NB4 (cell line): ENCODE measurements at places on chromosomes 11 and 22.

DNA sequence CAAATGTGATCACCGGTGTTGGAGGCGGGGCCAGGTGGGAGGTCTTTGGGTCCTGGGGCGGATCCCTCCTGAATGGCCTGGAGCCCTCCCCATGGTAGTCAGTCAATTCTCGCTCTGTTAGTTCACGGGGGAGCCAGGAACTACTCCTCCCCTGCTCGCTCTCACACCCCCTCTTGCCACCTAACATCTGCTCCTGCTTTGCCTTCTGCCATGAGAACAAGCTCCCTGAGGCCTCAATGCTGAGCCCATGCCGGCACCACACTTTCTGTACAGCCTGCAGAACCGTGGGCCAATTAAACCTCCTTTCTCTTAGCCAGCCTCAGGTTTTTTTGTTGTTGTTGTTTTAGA lies 135.7 kb downstream of the SHANK2 start:
- DNase-seq: no peak

DNA sequence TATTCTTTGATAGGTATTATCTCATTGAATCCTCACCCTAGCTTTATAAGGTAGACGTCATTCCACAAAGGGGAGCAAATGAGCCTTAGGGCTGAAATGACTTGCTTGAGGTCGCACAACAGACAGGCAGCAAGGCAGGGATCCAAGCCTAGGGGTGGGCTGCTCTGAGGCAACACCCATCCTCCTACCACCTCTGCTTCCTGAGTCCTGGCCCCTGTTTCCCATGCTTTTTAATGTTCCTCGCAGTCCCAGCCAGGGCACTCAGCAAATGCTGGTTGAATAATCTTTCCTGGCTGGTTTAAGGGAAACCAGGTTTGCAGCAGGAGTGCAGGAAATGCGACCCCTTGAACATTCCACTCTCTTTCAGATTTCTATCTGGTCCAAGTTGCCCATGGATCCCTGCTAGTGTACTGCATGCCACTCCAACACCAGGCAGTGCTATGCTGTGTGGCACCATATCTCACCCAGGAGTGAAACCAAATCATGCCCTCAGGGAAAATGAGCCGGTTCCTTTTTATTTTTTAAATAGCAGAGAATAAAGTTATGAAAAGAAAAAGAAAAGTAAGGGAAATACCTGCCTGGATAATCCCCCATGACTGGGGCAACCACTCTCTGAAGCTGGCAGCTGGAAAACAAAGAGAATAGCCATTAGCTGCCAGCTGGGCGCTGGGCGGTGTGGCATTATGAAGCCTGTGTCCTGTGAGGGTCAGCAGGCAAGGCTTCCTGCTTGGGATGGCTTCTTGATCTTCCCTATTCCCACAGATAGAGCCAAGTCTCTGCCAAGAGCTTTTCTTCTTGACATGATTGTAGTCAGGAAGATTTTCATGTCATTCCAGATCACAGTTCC lies 21.8 kb downstream of the MICAL2 start:
- no peak for DNase-seq

GRCh38 chr11:126419801-126420697 lies 64.6 kb downstream of the ST3GAL4 start:
- DNase-seq: peak; percentile 79

DNA sequence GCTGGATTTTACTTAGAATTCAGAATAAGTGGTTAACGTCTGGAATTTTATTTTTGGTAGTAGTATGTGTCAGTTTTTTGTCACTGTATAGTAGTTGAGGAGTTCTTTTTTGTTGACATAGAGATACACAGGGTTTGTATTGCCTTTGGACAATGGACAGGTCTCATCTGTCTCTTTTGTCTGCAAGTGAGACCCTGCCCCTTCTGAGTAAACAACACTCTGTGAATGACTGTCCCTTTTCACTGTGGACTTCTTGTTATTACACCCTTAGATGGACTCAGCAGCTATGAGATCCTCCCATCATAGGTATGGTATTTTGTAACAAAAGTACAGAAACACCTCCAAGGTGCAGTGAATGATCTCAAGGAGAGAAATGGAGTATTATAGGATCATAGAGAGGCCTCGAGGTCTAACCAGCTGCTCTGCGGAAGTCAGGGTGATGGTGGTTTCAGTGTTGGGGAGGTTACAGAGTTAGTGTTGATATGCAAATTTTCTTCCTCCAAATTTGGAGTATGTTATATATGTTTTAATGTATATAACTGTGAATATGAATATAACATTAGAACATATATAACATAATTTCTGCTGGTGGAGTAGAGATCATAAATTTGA lies 7.8 kb downstream of the PPP6R3 start:
- DNase-seq: no peak

- no peak for DNase-seq
These were observed 30.4 kb upstream of the CKAP5 start for GRCh38 chr11:46876471-46876870.

- no peak for DNase-seq
These were observed 6.4 kb upstream of the CCDC86 start for GRCh38 chr11:60835534-60835846.

- DNase-seq: no peak
These were observed 28.6 kb upstream of the YPEL1 start for GRCh38 chr22:21764038-21764804.
